Putamen (tissue), 1 donor: ENCODE measurements at places on chromosomes 5 and 9.
A peak's percentile ranks its signal among the peaks of the same experiment; 100 is the strongest.

DNA sequence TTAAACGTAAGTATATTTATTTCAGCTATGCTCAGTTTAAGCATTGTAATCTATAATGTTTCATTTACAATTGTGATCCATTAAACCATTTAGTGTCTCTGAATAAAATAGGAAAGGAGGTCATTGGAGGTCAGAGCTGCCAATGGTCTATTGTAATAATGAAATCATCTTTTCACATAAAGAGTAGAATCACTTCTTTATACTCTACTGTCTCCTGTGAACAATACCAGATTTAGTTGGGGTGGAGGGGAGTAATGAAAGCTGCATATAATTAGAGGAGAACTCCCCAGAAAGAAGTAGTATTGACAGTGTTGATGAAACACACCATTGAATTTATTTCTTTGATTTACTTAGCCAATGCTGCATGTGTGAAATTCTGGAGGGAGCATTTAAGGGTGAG is 35.1 kb upstream of the ZFYVE16 start:
- peak; percentile 91 for DNase-seq

GRCh38 chr5:138463419-138464007 is 1.8 kb upstream of the EGR1 start:
- no peak for DNase-seq

GRCh38 chr5:10130881-10131280 is 118.8 kb downstream of the ATPSCKMT start:
- DNase-seq: no peak

DNA sequence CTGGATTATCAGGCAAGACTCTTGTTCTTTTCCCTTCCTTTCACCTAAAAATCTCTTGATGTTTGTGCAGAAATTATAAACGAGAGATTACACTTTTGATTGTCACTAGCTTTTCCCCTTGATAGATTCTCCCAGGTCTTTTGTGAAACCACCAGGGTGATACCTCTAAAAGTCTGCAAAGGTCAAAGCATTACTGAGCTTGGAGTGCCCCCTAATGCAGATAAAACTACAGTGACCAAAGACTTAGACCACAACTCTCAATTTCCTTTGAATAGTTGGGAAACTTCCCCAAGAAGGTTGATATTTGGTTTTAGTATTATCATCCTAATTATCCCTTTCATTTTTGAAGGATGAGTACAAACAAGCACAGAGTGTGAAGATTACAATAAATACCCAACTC is 173.1 kb downstream of the CYLC2 start:
- DNase-seq: no peak

DNA sequence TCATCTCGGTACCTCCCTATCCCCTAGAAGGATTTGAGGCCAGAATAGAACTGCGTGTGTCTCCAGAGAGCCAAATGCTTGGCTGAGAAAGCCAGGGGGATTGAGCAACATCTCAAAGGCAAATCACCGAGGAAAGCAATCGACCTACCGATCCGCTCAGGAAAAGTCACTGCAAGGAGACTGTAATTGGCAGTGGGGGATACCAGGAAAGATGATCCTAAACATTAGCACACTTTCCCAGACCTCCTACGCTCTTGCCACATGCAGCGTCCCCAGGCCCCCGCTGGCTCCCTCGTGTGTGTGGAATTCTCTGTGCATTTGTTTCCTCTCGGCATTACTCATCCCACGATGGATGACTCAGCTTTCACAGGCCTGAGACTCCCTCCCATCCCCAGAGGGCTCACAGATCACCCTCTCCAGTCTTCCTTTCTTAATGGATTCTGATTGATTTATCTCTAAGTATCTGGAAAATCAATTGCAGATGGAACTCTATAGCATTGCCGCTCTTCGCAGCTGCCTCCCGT is 82.2 kb upstream of the ICE1 start:
- peak; percentile 11 for DNase-seq

DNA sequence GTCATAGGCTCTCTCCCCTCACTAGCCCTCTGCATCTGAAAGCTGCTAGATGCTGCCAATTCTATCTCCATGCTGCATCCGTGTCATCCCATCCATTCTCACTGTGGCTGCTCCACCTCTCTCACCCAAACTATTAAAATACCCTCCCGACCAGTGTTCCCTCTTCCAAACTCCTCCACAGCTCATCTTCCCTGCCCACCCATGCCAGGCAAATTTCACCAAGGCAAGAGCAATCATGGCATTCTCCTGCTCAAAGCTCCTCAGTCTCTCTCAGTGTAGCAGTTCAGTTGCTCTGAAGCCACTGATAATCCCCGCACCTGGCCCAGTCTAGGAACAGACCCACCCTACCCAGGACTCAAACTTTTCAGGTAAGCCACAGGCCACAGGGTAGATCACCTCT is 48.4 kb downstream of the SPOCK1 start:
- peak; percentile 34 for DNase-seq

DNA sequence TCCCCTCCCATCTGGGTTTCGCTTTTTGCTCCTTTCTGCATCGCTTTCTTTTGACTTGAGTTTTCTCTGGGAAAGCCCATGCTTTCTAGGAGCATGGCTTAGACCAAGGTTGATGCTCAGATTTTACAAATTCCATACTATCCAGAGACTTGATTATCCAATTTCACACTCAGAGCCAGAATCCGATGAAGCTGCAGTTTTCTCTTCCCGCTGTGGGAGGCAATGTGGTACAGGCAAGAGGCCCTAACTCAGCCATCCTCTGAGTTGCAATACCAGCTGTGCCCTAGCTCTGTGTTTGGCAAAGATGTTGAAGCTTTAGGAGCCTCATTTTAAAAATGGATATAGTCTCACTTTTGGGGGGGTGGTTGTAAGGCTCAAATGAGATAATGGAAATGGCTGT is 85.1 kb downstream of the BRINP1 start:
- no peak for DNase-seq

- peak; percentile 80 for DNase-seq
These were observed 306.4 kb downstream of the ZSWIM6 start for GRCh38 chr5:61638476-61638875.

- no peak for DNase-seq
These were observed 73.6 kb downstream of the ANKRD55 start for GRCh38 chr5:56159521-56159947.

DNA sequence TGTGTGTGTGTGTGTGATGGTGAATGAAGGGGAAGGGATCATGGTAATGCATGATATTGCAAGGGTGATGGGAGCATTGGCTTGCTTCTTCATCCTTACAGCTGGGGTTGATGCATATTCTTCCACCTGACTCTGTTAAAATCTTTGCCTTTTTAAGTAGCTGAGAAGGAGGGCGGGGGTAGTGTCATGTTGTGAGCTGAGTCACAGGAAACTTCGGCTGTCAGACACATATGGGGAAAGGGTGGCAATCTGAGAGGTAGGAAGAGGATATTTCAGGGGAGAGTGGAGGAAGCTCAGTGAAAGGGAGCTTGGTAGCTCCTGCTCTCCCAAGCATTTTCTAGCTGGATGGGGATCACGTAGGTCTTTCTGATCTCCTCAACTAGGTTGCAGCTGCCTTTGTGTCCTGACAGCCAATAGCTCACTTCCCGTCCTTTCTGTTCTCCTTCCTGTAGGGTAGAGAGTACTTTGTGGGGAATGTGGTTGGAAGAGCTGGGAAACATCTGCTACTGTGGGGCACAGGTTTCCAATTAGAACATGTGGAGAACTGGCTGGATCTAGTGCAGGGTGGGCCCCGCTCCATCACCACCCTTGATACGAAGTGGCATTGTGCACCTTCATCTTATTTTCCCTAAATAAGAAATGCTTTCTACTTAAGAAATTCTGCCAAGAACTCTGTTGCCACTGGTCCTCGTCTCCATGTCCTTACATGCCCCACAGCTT is 18.1 kb upstream of the CLK4 start:
- peak; percentile 77 for DNase-seq

DNA sequence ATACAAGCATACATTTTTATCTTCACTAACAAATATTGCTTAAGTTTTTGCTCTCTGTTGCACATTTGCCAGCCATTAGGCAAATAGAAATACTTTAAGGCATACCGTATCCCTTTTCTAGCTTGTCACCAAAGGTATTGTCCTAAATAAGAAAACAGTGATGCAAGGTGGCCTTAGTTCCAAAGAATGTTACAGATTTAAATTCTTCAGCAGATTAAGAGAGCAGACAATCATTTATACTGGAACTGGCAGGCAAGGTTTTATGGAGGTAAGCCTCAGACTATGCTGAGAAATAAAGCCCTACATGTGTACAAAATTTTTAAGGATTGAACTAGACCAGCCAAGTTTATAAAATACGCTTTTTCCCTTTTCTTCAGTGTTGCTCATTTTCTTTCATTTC is 247.8 kb downstream of the IZUMO3 start:
- no peak for DNase-seq

DNA sequence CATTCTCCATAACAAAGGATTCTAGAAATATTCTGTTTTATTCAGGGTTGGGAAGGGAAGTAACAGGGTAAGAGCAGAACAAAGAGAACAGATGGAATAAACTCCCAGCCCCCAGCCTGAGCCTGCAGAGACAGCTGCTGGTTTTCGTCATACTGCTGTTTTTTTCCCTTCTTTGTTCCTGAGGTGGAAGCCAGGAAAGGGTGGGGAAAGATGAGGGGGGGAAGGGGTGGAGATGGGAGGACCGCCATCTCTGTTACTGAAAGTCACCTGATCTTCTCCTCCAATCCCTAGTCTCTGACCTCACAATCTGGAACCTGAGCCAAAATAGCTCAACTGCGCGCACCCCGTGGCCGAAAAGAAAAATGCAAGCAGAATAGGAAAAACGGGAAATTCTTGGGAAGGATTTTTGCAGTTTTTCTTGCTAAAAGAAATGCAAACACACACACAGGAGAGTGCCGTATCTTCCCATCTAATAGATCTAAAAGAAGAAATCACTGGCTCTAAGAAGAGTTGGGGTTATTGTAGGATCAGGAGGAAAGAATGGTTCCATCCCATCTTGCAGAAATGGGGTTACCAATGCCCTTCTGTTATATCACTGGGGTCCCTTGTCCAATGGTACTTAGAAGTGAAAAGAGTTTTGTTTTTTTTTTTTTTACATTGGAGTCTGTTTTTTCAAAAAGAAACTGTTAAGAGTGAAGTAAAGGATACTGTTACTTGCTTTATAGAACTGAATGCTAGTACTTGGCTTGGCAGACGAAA is 57.9 kb downstream of the DIAPH1 start:
- peak; percentile 96 for DNase-seq

DNA sequence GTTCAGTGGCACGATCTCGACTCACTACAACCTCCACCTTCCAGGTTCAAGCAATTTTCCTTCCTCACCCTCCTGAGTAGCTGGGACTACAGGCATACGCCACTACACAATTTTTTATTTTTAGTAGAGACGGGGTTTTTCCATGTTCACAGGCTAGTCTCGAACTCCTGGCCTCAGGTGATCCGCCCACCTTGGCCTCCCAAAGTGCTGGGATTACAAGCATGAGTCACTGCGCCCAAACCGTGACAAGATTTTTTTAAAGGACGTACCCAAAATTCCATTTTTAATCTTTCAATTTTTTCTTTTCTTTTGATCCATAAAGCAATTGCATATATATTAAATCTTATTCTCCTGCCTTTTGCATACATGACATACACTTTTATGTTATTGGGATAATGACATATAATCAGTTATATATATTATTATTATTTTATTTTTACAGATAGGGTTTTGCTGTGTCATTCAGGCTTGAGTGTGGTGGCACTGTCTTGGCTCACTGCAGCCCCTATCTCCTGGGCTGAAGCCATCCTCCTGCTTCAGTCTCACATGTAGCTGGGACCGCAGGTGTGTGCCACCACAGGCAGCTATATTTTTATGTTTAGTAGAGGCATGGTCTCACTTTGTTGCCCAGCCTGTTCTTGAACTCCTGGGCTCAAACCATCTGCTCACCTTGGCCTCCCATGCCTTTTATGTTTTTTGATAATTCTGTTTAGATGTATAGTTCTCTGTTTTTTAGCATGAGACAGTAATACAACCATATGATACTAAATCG is 71.9 kb downstream of the RAB24 start:
- DNase-seq: no peak

GRCh38 chr5:59317023-59317773 is 576.3 kb downstream of the PDE4D start:
- DNase-seq: no peak

- DNase-seq: no peak
These were observed 13.5 kb downstream of the SETD9 start for GRCh38 chr5:56922922-56923321.

- DNase-seq: peak; percentile 70
These were observed at the start of gene DNM1 for GRCh38 chr9:128203024-128203706. TSS of gene DNM1 (plus strand) at chr9:128203379. CDS start at chr9:128203471, 92 bp downstream.

GRCh38 chr5:169226895-169227294 is 74.0 kb downstream of the SLIT3 start:
- no peak for DNase-seq

DNA sequence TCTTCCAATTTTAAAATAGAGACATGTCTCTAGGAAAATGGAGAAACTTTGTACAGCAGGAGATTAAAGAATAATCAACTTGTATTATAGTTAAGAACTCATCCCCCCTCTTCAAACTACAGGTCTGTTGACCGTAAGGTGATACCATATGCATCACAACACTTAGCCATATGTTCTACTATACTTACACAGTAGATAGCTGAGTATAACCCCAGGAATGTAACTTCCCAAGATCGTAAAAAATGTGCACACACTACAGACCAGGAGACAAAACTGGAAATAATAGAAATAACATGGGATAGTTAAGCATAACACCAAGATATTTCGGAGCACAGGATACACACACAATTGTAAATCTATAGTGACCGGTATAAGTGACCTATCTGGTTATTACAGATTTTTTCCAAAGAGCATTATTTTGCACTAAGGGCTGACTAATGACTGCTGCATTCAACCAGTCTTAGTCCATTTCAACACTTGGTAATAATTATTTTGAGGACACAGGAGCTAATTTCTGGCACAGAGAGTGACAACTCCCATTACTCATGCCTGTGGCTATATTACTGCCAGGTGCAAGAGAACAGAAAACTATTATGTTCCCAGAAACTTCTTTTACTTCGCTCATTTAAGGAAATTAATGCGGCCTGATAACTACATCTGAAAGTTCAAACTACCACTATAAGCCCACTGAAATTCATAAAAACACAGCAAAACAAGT is 15.4 kb upstream of the ZNF622 start:
- no peak for DNase-seq

DNA sequence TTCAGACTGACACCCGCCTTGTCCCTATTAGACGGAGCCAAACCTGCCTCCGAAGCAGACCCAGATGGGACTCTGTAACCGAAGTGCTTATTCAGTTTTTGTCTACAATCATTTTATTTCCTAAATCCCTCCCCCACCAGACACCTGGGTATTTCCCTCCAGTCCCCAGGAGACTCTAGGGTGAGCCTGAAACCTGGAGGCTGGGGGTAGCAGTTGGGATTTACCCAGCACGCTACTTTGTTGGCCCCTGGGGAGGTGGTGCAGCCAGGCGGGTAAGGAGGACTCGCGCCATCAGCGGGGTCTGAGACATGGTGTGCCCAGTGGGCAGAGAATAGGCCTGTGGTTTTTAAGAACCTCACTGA is 1.3 kb upstream of the LHX2 start:
- DNase-seq: no peak

GRCh38 chr9:116539549-116539948 is 147.6 kb upstream of the TRIM32 start:
- no peak for DNase-seq

DNA sequence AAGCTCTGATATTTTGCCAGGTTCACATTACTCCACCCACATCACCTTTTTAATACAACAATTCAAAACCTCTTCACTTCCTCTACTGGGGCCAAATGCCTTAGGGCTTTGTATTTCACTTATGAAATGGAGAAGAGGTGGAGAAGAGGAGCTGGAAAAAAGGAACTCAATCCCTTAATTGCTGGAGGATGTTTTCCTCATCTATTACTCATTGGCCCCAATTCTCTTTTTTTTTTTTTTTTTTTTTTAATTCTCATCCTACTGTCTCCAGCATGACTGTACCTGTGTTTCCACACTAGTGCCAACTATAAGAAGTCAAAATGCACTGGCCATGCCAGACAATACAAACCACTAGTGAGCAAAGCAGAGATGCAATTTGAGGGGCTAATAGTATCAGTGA is 20.9 kb downstream of the FAM13B start:
- no peak for DNase-seq
